C1 segment of cervical spinal cord (tissue), 14 donors: ENCODE measurements at places on chromosomes 16 and 17.

DNA sequence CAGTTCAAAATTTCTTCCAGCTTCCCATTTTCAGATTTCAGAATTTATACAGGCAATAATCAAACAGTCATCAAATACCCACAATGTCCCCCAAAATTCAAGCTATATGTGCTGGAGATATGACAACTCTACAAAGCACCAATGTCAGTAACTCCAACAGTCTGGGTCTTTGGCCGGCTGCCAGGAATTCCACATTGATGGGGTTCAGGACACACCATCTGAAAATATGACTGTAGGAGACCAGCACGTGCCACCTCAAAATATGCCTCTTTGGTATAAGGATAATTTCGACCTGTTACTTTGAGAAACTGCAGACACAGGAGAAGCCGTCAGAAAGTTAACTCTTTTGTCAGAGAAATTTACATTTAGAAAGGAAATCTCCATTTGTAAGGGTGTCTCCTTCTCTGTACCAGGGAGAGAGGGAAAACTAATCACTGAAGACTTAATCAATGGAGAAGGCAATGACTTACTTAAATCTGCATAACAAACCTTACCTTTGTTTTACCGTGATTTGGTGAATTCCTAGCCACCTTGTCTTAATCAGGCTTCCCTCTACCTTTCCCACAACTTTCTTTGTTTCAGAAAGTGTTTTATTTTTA lies 594.3 kb upstream of the CDH5 start:
- DNase-seq: no peak

DNA sequence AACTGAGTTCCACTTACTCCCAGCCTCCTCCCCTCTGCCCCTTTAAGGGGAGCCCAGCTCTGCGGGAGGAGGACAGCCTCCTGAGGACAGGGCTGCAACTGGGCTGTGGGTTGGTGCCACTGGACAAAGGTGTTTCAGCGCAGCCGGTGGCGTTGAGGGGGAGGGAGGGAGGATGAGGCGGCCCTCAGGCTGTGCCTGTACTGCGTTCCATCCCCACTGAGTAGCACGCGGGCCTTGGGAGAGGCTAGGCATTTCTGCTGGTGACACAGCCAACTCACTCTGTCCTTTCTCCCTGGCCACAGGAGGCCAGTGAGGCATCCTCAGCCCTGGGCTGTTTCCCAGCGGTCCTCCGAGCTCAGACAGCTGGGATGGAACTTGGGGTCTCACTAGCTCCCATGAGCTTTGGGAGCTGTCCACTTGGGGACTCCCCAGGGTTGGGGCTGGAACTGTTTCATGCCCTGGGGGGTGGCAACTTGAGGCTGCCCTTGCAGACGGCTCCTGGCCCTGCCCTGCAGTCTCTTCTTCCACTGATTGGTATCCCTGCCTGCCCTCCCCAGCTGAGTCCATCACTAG lies 70.5 kb downstream of the MPRIP start:
- DNase-seq: no peak

- DNase-seq: no peak
These were observed 108.1 kb downstream of the HS3ST4 start for GRCh38 chr16:25799816-25800215.

- no peak for DNase-seq
These were observed 95.7 kb downstream of the STX8 start for GRCh38 chr17:9479964-9480363.
